ENCODE measurements at places on chromosomes 1 and 21.

- DNase-seq, result no peak
These were observed 272.9 kb upstream of the TMEM51 start for GRCh38 chr1:14880456-14881316.

DNA sequence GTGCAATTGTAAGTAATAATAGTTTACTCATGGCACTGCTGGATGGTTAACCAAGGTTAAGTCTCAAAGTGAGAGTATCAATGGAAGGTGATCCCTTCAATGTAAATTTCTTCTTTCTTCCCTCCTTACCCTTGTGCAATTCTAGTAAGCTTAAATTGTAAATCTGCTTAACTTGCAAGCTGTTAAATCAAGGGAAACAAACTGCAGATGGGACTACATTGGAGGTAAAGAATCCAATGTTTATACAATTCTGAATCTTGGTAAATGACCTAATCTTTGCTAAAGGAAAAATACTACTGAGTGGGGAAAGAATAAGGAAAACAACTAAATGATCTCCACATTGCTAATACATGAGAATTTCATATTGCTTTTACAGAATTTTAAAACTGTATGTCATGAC, 6.7 kb upstream of the CD55 start:
- no peak for DNase-seq

DNA sequence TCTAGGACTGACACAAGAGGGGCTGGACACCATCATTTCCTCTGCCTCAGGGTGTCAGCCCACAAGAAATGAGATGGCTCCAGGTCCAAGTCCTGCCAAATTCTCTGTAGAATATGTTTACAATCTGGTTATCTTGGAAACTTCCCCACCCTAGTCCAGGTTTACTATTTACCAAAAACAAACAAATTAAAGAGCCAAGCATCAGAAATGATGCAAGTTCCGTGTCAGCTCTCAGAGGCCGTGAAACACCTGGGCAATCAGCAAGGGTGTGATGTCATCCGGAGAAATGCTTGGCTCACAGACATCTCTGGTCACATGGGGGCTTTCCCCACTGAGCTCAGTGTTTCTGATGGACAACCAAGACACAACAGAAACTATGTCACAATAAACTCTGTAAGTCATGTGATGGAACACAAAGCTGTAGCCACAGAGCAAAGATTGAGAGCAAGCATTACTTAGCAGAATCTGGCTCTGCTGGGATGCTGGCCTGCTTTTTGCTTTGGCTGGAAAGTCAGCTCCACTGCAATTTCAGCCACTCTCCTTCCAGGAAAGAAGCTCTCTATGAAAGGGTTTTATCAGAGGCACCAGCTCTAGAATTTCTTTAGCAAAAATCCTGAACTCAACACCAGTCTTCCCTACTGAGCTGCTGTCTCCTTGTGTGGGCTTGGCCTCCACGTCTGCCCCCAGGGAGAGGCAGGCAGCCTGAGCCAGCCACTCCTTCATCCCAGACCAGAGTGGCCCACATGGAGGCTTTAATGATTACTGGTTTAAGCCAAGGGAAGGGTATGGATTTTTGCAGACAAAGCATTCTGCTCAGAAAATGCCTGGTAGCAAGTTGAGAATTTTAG, 55.9 kb downstream of the NENF start:
- no peak for DNase-seq

GRCh38 chr1:96079581-96079980, 642.0 kb upstream of the PTBP2 start:
- DNase-seq, result no peak

DNA sequence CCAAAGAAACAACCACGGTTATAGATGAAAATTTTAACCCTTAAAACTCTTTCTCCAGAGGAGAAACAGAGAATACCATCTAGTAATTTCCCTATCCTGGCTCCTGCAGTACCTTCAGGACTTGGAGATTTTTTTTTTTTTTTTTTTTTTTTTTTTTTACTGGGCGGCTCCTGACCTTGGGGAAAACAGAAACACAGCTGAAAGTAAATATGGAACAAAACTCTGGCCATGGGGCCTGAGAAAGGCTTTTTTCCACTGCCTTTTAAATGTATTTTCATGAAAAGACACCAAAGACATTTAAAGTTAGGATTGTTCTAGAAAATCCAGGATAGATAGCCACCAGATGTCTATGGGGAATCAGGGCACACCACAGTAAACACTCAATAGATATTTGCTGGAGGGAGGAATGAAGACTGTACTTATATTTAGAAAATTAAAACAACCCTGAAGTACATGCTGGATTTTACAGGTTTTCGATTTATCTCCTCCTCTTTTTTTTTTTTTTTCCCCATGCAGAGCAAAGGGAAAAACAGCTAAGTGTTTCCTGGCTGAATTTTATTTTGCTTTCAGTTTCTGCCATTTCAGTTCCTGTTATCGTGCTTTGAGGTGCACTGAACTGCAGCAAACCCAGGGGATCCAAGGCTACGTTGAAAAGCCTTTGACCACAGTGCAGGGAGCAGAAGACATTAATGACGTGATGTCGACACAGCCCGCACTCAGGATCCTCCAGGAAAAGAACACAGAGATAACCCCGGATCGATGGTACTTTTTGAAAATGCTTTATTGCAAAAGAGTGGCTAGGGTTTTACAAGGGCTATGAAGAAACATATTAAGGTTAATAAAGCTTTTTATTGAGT, 35.7 kb upstream of the CNN3 start:
- DNase-seq, result no peak

DNA sequence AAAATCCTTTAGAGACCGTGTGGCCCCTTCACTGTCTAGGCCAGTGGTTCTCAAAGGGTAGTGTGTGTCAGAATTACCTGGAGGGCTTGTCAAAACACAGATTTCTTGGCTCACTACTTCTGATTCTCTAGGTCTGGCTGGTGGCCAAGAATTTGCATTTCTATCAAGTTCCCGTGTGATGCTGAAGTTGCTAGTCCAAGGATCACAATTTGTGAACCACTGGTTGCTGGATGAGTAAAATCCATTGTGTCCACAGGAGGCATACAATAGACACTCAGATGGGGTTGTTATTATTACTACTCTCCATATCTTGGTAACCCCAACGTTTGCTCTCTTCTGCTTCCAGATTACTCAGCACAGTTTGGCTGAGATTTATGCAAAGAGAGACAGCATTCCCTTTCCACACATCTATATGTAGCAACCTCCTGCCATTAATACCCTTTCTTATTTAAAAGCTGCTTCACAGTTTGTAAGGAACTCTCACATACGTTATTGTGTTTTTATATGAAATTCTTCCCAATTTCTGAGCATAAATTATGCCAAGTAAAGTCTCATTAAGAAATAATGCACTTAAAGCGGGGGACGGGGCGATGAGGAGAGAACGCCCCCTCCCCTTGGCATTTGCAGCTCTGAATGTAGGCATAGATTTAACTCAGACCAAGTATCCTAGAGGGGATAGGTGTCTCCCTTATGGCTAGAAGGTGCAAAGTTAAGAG, 720 bp upstream of the TMCC2 start:
- no peak for DNase-seq

DNA sequence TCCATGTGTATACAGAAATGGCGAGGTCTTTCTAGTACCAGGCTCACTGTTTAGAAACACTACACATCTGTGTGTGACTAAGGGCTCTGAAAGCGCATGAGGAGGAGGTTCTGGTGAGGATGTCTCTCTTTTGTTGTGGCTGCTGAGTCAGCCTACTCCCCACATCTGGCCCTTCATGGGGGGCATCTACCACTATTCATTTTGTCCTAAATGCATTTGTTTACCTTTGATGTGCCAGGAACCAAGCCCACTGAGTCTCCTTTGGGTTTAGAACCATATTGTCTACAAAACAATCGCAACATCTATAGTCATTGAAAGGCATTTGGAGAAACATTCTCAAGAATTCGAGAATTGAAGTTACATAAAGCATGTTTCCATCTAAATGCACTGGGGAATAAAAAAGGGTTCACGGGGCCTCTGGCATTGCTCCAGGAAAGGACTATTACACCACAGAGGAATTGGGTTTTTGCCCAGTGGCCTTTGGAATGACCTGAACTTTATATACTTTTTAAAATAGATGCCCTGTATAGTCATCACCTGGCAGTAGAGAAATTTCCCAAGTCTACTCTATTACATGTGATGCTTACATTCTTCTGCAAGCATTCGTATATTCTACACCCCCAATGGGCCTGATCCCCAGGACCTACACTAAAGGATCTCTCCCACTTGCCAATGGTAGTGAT, 35.1 kb upstream of the ADORA3 start:
- DNase-seq, result no peak

DNA sequence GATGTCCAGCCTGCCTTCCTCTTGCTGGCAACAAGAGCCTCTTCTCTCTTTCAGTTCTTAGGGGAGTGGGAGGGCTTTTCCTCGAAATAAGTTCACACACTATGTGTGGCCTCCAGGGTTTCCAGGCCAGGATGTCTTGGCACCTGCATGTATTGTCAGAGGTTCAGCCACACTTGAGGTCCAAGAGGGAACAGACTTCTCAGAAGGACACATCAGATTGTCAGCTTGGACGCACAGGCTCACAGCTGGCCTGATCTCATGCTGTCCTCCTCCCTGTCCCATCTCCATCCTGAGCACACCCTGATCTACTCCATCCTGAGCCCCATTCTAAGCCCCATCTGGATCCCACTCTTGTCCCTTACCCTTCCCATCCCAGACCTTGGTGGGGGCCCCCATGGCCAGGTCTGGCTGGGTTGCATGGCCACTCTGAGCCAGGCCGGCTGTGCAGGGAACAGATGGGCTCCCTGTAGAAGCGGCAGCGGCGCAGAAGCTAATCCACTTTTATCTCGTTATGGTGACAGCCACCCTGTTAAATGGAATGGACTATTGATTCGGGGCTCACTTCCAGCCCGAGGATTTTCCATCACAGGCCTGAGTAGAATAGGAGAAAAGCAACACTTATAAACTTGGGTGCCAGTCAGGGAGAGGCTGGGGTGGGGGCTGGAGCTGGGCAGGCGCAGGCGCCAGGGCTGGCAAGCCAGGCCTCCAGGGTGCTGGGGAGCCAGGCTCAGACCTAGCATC, 85.1 kb upstream of the CSF3R start:
- no peak for DNase-seq

DNA sequence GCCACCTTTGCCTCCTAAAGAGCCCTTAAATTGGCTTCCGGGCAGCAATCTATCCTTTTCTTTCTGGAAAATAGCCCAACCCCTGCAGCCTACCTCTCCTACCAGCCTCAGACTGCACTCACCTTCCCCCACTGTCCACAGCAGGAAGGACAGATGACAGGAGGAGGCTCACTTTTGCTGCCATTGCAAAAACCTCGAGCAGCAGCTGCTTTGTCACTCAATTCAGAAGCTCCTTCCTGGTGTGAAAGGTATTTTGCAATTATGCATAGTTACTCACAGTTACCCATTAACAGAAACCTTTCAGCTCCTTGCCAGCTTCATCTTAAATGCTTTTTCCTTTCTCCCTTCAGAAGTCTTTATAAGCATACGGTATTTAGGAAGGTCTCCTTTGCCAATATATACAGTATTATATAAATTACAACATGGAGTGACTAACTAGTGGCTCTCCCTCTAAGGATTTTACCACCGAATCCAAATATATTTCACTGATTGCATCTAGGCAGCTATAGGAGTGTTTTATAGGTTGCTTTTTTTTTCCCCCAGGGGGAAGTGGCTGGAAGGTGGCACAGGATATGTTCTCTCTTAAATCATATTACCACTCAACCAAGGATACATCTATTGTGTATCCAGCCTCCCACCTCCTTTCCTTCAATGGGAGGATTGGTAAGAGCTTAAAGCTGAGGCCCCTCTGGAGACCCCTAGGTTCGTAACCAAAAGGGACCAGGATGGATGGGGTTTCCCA, 142.1 kb upstream of the IPO9 start:
- DNase-seq, result no peak

GRCh38 chr1:44453798-44454349, 48.8 kb downstream of the RNF220 start:
- DNase-seq, result no peak

- DNase-seq, result peak; percentile 48
These were observed 25.2 kb downstream of the FHAD1 start for GRCh38 chr1:15272009-15272781.

DNA sequence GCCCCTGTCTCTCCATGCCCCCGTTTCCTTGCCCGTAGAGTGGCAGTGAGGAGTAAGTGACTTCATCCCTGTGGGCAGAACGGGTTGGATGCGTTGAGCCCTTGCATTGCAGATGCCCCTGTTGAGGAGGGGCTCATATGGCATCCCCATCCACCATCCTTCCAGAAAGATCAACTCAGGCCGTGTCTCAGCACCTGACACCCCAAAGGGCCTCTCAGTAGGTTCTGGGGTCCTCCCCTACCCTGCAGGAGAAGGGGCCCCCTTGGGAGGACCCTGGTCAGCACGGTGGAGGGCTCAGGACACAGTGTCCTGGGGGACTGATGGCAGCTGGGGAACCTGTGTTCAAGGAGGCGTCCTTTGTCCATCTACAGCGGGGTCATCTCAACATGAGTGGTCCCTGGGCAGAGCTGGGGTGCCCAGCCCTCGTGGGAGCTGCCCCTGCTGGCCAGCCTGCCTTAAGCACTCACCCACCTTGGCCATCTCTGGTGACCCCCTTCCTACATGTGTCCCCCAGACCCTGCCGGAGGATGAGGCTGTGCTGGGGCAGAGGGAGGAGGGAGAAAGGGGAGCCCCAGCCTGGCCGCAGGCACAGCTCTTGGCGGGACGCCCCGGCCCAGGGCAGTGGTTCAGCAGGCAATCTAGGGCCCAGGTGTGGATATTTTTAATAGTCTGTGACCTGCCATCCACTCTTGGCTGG, 48.2 kb upstream of the ACTRT2 start:
- no peak for DNase-seq

- no peak for DNase-seq
These were observed 197.6 kb upstream of the UBE2U start for GRCh38 chr1:64005801-64006200.

- peak; percentile 27 for DNase-seq
These were observed 5.1 kb upstream of the VWA1 start for GRCh38 chr1:1430114-1430982.

DNA sequence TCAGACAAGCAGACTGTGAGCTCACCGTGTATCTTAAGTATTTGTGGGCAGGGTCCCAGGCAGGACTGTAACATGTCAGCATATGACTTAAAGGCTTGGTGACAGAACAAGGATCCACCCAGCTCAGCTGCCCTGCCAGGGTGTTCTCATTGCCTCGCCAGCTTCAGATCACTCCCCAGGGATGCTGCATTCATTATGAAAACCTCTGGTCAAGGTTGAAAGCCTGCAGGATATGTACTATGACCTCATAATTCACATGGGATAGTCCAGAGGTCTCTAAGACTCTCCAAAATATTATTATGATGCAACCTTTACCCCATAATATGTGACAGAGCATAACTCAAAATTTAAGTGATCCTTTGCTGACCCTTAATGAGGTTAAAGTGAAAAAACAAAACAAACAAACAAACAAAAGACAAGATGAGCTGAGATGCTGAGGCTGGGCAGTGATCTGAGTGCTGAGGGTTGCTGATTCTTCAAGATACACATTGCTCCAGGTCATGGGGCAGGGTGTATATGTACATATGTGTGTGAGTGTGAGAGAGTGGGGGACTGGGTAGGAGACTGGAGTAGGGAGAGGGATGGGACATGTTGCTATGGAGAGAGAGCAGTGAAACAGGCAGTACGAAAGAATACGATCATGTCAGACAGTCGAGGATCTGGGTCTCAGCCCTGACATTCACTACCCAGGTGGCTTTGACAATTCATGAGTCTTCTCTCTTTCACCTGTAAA, 98.8 kb upstream of the DUSP10 start:
- no peak for DNase-seq

All from occipital lobe (tissue), 3 donors.